ENCODE measurements at places on chromosomes 1 and 21.

DNA sequence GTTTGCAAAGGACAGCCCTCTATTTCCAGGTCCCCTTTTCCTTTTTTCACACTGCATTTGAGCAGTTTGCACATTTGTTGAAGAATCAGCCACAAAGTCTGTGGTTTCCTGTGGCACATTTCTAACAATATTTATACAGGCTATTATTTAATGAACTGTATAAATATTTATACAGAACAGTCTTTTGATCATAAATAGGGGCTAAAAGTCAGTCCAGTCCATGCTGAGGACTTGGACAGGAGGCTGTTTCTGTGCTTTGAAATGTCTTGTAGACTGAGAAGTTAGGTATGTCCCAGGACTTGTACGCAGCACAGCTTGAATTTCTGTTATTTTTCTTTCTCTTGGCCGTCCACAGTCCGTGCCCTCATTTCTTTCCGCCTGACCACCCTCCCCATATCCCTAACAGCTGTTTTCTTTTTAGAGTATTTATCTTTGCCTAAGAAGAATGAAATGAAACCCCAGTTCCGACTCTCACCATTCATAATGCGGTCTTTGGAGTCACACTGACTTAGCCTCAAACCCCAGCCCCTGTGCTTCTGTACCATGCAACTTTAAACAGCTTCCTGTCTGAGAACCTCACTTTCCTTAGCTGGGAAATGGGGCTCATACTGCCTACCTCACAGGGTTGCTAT, 19.7 kb downstream of the FGGY start:
- no peak for DNase-seq

DNA sequence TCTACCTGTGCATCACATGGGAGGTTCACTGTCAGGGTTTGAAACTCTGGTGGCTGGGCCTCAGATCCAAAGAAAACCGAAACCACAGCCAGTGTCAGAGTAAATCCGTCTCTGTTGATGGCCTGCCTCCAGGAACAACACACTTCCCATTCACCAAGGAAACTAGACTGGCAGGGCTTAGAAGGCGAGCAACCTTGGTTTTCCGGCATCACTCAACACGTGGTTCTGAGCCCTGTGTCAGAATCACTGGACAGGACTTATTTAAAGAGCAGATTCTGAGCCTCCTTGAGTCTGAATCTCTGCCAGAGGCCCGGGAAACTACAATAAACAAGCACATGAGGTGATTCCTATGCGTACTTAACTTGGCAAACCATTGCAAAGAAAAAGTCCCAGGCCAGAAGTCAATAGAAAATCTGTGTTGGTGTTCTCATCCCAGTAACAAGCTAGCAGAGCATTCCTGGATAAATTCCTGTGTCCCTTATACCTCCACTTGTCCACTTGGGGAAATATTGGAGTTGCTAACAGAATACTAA, 70.0 kb downstream of the KCTD3 start:
- DNase-seq = no peak

DNA sequence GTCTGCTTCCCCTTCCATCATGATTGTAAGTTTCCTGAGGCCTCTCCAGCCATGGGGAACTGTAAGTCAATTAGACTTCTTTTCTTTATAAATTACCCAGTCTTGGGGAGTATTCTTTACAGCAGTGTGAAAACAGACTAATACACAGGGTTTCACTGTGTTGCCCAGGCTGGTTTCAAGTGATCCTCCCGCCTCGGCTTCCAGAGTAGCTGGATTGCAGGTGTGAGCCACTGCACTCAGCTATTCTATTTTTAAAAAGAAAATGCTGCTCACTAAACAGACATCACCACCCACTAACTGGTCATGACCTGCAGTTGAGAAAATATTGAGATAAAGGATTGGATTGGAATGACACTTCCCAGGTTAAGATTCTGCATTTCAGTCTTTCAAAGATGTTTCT, 20.8 kb upstream of the SLC2A7 start:
- no peak for DNase-seq

DNA sequence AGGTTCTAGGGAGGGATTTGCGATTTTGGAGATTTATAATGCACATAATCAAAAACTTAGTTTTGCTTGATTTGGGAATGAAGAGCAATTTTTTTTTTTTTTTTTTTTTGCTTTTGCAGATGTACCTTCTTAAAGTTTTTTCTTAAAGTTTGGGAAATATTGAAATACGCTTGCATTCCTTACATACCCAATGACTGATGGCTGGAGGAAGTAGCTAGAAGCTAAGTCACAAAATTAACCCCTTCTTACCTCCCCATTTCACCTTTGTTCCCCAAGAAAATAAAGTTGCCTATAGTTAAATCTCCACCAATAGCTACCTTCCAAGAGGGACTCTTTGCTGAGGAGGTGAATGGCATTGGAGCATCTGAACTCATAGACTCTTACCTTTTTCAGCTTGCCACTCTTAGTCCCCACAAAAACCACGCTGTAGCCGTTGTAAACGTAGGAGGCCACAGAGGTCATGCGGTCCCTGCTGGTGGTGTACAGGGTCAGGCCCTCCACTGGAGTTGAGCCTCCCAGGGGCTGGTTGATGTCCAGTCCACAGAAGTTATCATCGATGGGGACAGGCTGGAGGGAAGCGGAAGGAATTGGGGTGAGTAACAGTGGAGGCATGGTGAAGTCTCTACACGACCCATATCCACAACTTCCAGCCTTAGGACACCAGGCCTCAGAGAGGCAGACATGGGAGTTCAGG, 34.1 kb downstream of the PLXNA2 start:
- DNase-seq = no peak

GRCh38 chr1:62706985-62707743, 19.0 kb upstream of the DOCK7 start:
- no peak for DNase-seq

DNA sequence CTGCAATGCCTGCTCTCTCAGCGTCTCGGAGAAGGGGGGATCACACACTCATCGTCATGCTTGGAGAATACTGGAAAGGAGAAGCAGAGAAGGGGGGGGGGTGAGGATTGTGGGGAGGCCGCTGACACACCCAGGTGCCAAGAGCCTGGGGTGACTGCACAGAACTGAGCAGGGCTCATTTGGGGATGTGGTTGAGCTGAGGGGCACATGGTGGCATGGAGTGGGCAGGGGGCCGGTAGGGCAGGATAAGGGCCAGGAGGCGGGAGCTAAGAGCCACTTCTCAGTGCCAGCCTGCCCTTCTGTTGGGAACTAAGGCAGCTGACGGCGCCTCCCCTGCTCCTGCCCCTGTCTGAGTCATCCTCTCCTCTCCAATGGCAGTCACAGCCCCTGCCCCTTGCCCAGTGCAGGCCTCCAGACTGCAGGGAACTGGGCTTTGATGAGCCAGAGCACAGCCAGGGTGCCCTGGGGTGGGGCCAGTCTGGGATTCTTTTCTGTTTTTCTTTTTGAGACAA, 27.2 kb downstream of the MRPL37 start:
- no peak for DNase-seq

DNA sequence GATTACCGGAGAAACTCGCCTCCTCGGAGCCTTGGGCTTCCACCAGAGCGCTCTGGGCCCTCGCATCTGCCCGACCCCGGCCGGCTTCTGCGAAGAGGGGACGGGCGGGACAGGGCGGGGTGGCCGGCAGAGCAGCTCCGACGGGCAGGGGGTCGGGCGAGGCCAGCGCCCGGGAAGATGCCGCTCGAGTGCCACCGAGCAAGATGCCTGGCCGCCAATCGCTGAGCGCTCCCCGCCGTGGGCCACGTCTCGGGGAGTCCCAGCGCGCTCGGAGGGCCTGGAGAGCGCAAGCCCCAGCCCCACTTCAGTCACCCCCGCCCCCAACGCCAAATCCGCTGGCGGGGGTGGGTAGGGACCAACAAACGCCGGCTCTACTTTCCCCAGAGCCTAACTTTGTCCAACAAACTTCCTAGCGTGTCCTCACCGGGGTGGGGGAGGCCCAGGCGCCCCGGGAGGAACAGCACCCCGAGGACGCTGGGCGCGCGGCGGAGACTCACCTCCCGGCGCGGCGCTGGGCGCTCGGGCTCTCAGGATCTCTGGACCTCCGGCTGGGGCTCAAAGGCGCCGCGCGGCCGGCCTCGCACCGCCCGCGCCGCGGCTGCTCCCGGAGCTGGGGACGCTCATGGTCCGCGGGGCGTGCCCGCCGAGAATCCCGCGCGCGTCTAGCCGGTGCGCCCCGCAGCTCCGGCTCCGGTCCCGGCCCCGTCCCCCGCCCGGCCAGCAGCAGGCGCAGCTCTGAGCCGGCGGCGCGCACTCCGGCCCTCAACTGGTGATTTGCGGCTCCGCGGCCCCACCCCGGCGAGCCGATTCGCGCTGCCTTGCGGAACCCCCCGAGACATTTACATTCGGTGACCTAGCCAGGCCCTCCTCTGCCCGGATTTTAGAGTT, at the start of gene BCAR3:
TSS of gene BCAR3 (minus strand) at position 737 of the 888 bp plus-strand sequence. CDS start 6,907 bp downstream, outside the sequence.
- no peak for DNase-seq

GRCh38 chr1:8077120-8077573, 51.0 kb upstream of the ERRFI1 start:
- no peak for DNase-seq

GRCh38 chr1:18681423-18681835, 50.8 kb downstream of the PAX7 start:
- DNase-seq = no peak

DNA sequence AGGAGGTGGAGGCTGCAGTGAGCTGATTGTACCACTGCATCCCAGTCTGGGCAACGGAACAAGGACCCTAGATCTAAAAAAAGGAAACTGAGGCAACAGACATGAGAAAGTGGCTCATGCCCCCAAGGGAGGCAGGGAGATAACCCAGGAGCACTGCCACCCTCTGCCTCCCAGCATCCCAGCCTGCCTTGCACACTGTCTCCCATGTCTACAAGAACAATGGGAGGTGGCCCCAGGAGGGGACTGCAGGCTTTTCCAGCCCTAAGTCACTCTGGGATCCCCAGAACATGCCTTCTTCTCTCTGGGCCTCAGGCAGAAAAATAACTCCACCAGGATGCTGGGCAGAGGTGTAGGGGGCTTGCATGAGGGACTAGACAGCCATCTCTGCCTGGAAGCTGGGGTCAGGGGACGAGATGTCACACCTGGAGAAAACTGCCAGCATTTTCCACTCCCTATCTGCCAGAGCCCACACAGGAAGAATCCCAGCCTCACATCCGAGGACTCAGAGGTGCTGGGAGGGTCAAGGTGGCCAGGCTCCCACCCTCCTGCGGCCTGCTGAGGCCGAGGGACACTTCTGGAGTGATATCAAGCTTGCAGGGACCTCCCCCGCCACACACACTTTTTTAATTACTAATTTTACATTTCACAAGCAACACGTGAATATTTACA, 21.4 kb downstream of the RUNX3 start:
- DNase-seq = no peak

Measured in activated gamma-delta T cell (primary cell).